ENCODE measurements at places on chromosomes 11 and 22.

DNA sequence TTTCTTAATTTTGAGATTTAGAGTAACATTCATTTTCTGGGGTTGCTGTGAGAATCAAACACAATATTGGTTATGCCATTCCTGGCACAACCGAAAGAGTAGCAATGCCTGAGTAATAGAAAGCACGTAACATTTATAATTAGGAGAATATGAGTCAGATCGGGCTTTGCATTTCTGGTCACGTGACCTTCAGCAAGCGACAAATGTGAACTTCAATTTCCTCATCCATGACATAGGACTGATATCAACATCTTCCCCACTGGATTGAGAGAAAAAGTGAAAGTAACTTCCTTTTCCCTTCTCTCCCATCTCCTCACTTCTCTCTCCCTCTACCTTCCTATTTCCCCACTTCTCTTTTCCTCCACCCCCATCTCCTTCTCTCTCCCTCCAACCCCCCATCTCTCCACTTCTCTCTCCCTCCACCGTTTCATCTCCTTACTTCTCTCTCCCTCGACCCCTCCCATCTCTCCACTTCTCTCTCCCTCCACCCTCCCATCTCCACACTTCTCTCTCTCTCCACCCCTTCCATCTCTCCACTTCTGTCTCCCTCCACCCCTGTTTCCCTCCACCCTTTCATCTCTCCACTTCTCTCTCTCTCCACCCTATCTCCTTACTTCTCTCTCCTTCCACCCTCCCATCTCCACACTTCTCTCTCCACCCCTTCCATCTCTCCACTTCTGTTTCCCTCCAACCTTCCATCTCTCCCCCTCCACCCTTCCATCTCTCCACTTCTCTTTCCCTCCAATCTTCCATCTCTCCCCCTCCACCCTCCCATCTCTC lies 33.5 kb upstream of the CAT start:
- no peak for DNase-seq

- DNase-seq, result no peak
Observed at GRCh38 chr11:64692764-64693331, 30.1 kb downstream of the NRXN2 start.

- no peak for DNase-seq
Observed at GRCh38 chr11:118004543-118005223, 18.5 kb downstream of the IL10RA start.

- no peak for DNase-seq
Observed at GRCh38 chr11:43756575-43756974, 76.0 kb downstream of the HSD17B12 start.

GRCh38 chr22:32864596-32864995 lies 63.1 kb downstream of the TIMP3 start:
- DNase-seq, result no peak

GRCh38 chr11:2155511-2155910 lies 5.5 kb downstream of the INS start:
- DNase-seq, result no peak
